ENCODE measurements at places on chromosomes 4 and X.

- no peak for DNase-seq
Measured at GRCh38 chrX:112521676-112522075, 158.1 kb downstream of the LHFPL1 start.

GRCh38 chr4:182826391-182826790, 90.8 kb downstream of the DCTD start:
- no peak for DNase-seq

DNA sequence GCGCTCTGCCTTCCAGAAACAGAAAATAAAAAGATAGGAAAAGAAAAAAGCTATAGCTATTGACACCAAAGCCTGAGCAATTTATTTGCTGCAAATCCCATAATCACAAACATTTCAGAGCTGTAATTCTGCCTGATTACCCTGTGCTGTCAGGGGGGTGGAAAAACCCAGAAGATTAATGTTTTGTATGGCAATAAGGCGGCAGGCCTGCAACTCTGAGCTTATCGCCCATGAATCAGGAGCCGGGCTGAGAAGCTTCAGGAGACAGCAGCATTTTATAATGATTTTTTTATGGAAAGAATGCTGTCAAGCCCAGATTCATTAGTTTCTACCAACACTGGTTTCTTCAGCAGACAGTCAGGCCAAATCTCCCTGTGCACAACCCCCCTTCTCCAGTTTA, 82.6 kb upstream of the TMEM164 start:
- DNase-seq: peak; percentile 4

DNA sequence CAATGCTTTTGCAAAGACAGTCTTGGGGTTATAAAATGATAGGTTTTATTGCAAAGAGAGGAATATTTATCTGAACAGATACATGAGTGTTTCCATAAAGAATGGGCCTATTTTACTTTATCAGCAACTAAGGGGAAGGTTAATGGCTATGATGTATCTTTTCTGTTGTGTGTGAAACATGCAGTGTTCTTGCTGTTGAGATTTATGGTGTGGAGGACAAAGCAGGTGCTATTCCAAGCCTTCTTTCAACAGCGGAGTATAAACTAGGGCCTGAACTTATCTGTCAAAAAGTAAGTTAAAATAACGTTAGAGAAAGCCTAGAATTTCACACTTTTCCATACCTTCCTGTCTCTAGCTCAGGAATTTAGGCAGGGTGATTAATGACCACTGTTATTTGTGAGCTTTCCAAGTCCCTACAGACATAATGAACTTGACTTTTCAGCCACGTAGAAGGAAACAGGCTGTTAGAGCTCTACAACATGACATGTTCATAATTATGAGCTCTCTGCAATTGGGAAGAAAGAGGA, 411.4 kb downstream of the IL1RAPL1 start:
- no peak for DNase-seq

DNA sequence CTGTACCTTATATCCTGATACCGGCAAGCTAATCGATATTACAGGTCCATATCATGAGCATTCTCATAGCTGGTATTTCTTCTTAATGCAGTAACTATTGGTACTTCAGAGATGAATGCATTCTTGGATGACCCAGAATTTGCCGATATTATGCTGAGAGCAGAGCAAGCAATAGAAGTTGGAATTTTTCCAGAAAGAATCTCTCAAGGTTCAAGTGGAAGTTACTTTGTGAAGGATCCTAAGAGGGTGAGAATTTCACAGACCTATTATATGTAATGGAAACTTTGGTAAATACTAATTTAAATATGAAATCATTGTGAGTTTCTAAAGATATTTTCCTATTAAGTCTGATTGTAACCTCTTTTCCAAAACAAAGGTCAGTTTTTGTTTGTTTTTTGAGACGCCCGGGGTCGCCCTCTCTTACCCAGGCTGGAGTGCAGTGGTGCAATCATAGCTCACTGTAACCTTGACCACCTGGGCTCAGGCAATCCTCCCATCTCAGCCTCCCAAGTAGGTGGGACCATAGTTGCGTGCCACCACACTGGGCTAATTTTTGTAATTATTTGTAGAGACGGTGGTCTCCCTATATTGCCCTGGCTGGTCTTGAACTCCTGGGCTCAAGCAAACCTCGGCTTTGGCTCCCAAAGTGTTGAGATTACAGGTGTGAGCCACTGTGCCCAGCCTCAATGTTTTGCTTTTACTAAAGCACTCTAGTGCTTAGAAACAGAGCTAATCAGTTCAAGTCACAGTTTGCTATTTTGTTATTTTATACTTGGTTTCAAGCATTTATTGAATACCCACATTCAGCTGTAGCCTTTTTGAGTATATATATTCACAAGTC, 18.6 kb downstream of the PI4K2B start:
- no peak for DNase-seq

GRCh38 chr4:24845132-24845531, 49.8 kb downstream of the SOD3 start:
- no peak for DNase-seq

DNA sequence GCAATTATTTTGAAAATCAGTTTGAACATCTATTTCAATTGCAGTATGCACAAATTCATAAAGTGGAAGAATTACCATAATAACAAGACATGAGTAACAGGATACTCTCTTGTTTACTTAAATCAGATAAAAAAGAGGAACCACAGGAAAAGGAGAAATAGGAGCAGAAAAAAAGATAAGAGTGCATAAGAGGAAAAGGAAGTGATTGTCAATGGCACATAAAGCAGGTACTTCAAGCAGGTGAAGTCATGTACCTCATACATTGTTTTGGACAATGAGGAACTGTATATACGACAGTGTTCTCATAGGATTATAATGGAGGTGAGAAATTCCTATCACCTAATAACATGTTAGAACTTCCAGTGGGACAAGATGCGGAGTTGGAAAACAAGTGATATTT, 334.5 kb upstream of the PCDH7 start:
- no peak for DNase-seq
